ENCODE measurements at places on chromosomes 6 and 20. TPM values are rescaled to one million over a fixed set of nuclear protein-coding genes. Genes with fewer than 3 reads are reported as not detected.
A peak's percentile ranks its signal among the peaks of the same experiment; 100 is the strongest.

The AVP gene
- not detected for total RNA-seq

The OR10C1 gene
- not detected for total RNA-seq

GRCh38 chr20:54292185-54292584 is 84.3 kb downstream of the PFDN4 start:
- peak; percentile 30 for DNase-seq

DNA sequence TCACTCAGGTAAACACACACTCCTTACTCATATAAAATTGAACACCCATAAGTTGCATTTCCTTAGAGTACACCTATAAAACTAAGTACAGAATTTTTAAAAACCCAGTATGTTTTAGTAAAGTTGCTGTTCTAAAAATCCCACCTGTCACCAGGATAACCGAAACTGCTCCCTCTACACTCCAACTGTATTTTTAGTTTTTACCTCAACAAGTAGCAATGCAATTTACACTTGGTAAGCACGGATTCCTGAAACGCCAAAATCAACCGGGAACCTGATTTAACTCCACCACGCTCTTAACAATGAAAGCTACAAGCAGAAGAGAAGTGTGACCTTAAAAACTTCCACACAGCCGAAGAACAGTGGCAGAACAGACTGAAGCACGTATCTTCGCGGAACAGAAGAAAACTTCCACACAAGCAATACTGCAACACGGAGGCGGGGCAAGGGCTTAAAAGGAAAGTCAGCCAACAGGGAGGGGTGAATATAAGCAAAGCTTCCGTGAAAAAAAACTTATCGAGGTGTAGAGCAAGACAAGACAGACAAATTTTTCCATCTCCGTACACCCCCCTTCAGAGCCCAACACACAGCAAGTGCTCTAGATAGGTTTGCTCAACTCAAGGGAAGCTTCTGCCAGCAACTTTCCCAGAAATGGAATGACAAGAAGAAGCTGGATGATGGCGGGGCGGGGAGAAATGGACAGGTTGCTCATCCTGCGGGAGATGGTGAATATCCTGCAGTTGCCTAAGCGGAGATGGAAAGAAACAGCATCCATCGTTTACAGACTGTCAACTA is 1.4 kb downstream of the STAU1 start:
- DNase-seq = peak; percentile 23

- DNase-seq = no peak
Observed at GRCh38 chr6:91816335-91816734, 1229.5 kb upstream of the MAP3K7 start.

GRCh38 chr20:35660122-35660937 is 4.4 kb downstream of the CPNE1 start:
- no peak for DNase-seq

DNA sequence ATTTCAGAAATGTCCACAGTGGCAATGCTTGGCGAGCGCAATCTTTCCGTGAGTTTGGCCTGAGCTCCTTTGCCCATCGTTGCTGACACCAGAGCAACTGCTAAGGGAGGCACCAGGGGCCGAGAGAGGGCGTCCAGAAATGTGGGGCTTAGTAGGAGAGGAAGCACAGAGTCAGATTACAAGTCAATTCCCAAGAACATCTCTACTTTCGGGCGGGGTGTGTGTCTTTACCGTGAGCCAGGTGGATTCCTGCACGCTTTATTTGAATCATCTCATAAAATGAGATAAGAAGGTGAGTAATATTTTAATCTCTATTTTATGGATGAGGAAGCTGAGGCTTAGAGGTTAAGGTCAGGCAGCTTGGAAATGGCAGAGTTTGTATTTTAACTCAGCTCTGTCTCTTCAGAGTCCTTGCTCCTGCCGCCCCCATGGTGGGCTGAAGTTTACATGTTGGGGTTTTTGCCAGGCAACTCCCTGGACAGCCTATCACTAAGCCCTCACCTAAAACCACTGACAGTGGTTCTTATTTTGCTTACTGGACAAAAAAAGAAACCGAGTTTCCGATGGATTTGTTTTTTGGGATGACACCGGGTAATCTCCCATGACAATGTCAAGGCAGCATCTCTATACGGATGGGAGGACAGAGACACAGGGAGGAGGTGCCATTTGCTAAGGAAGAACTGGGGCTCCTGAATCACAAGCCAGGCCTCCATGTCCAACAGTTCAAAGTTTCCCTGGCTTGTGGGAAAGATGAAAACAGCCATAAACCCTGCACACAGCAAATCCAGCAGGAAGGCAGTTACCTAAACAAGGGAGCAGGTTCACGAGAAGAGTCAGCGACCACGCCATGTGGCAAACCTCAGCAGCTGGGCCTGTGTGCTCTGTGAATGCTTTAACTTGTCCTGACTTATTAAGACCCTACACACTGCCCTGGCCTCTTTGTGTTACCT is 112.6 kb upstream of the SLC24A3 start:
- DNase-seq = peak; percentile 39

GRCh38 chr20:20412750-20413149 is 44.8 kb downstream of the INSM1 start:
- no peak for DNase-seq
